ENCODE measurements at places on chromosomes 5 and 9. TPM values are rescaled to one million over a fixed set of nuclear protein-coding genes. Genes with fewer than 3 reads are reported as not detected.

DNA sequence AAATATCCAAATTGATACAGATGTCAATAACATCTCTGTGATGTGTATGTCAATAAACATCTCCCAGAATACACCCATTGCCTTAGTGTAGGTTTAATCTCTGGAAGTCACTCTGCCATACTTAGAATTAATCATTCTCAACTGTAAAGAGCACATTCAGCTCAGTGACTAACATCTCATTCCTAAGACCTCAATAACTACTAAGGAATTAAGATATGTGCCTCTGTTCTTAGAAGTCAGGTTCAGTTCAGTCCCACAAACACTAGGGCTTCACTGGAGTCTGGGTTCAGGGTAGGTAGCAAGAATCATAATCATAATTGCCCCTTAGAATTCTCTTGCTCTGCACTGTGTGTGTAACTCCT, 31.7 kb downstream of the UGCG start:
- no peak for DNase-seq

- no peak for DNase-seq
These were observed 101.4 kb downstream of the GALNT10 start for GRCh38 chr5:154291917-154292316.

DNA sequence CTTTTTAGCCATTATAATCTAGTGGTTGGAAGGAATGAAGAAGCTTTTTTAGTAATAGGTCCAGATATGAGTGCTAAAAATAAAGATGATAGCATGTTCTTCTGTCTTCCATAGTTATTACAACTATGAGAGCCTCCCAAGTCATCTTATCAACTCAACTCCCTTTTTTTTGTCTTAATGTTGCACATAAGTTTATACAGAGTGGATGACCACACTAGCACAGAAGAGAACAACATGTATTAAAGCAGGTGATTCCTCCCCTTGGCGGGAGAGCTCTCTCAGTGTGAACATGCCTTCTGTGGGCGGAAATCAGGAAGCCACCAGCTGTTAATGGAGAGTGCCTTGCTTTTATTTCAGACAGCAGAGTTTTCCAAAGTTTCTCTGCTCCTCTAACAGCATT, 40.1 kb upstream of the STX17 start:
- no peak for DNase-seq

- no peak for DNase-seq
These were observed 79.6 kb downstream of the CYFIP2 start for GRCh38 chr5:157345485-157345884.

- DNase-seq: no peak
These were observed 11.8 kb upstream of the TMC1 start for GRCh38 chr9:72509635-72510034.

GRCh38 chr9:102038006-102038405, 299.6 kb upstream of the GRIN3A start:
- DNase-seq: no peak

GRCh38 chr5:157756122-157756521, 12.6 kb downstream of the LSM11 start:
- DNase-seq: no peak

- no peak for DNase-seq
These were observed 77.4 kb upstream of the ALDH1B1 start for GRCh38 chr9:38315085-38315595.

The OTP gene
- not detected for total RNA-seq

The IL33 gene
- total RNA-seq: not detected

GRCh38 chr5:82396871-82397514, 118.8 kb upstream of the RPS23 start:
- no peak for DNase-seq

DNA sequence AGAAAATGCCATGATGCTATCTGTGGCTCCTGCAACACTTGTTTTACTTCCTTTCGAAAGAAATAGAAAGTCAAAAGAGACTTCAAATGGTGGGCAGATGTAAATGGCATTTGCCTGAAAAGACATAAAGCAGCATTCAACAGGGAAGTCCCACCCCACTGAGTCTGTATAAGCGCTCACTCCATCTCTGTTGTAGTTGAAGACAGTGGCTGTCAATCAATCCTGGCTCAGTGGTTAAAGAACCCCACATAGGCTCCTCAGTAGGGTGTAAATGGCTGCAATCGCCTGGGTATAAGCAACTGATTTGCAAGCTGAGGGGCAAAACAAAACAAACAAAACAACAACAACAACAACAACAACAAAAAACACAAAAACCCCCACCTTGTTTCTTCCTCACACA, 158.7 kb downstream of the EFNA5 start:
- no peak for DNase-seq

DNA sequence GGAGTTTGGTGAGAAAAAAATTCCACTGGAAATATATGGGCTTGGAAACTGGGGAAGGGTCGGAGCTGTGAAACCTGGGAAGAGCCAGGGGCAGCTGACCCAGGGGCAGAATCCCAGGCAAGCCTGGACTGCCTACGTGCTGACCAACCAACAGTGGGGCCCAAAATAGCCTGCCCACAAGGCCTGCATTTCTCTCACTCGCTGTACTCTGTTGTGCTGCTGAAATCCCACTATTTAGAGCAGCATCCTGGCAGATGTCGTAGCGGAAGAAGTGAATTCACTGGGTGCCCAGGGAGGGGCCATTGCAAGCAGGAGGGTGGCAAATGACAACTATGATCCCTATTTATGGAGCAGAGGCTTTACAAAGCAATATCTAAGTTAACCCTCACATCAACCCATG, 9.5 kb downstream of the GDNF start:
- DNase-seq: no peak

The ITK gene
- total RNA-seq: 0.86 TPM

The UBE2R2 gene
- 28.9 TPM for total RNA-seq

GRCh38 chr5:157546456-157547100, 29.0 kb downstream of the ADAM19 start:
- no peak for DNase-seq

GRCh38 chr5:90224342-90224741, 185.2 kb downstream of the CETN3 start:
- no peak for DNase-seq

The CENPH gene
- 13.5 TPM for total RNA-seq

DNA sequence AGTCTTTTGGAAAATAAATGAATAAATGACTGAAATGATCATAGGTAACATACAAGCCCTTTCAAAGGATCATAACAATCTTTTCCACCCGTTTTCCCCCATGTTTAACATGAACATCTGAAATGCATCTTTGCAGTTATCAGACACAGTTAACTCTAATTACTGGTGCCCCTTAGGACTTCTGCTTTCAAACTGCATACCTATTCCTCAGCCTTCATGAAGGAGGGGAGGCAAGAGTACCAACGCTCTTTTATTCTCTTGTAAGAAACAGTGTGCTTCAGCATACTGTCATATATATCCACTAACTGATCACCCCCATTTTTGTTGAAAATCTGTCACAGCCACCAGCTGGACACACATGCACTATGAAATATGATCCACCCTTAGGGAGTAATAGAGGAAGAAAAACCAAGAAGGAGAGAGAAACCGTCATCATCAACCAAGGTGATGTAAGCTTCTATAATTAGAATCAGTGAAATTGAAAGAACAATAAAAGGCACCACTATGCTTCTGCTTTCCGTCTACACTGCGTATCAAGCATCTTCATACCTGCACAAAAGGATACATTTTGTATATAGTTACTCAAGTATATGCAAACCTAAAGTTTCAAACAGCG, 98.7 kb downstream of the RAPGEF6 start:
- DNase-seq: no peak

GRCh38 chr9:130938652-130939404, at the start of gene FIBCD1:
Gene FIBCD1, minus strand, starts transcription at chr9:130939247. Its CDS starts 640 bp downstream, at chr9:130938607.
- peak; percentile 41 for DNase-seq

GRCh38 chr5:88732181-88732633, 150.8 kb downstream of the MEF2C start:
- no peak for DNase-seq

- DNase-seq: no peak
These were observed 25.6 kb downstream of the CEP78 start for GRCh38 chr9:78261403-78262001.

The C5orf52 gene
- total RNA-seq: not detected

GRCh38 chr9:96100385-96101300, 201.3 kb downstream of the HSD17B3 start:
- no peak for DNase-seq

GRCh38 chr5:137335493-137335892, 163.6 kb downstream of the SPOCK1 start:
- no peak for DNase-seq

DNA sequence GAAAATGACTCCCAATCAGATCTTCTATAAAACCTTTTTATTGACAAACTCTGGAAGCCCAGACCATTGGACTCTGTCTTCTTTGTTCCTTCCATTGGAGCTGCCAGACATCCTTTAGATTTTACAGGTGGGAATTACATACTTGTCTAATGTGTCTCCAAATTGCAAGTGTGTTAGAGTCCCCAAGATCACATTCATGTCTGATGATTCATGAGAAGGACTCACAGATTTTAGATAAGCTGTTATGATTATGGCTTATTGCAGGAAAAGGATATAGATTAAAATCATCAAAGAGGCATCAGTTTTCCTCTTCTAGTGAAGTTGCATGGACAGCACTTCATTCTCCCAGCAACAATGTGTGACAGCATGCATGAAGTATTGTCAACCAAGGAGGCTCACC, 70.4 kb downstream of the MUSK start:
- DNase-seq: no peak

DNA sequence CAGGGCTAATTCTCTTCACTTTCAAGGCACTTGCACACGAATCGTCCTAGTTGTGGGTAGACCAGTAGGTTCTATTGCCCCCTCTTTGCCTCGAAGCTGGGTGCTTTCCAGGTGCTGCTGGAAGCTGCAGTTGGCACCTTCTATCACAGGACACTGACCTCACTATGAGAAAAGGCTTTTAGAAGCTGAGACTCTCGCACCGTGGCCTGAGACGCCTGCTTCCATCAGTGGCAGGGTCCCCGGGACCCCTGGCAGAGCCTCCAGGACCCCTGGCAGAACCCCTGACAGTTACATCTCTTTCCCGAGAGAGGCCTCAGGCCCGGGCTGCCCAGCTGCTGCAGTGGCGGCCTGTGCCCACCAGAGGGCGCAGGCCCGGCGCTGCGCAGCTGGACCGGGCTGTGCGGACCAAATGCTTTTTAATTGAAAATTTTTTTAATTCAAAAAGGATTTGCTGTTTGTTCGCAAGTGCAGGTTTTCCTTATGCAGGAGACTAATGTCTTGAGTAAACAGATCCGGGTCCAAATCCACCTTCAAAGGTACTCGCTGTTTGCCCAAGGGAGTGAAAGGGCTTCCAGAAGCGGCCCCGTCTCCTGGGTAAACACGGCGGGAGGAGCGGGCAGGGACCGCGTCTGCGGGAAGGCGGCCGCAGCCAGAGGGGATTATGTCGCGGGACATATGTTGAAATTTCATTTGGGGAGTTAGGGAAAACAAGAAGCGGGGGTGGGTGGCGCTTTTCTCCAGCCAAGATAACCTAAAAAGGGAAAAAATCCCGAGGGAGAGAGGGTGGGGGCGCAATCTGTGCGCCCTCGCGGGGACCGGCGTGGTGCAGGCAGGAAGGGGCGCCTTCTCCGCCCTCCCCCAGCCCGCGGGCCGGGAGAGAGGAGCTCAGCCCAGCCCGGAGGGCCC, 114.5 kb upstream of the LMX1B start:
- DNase-seq: peak; percentile 64

The ZNF883 gene
- total RNA-seq: 0.33 TPM

DNA sequence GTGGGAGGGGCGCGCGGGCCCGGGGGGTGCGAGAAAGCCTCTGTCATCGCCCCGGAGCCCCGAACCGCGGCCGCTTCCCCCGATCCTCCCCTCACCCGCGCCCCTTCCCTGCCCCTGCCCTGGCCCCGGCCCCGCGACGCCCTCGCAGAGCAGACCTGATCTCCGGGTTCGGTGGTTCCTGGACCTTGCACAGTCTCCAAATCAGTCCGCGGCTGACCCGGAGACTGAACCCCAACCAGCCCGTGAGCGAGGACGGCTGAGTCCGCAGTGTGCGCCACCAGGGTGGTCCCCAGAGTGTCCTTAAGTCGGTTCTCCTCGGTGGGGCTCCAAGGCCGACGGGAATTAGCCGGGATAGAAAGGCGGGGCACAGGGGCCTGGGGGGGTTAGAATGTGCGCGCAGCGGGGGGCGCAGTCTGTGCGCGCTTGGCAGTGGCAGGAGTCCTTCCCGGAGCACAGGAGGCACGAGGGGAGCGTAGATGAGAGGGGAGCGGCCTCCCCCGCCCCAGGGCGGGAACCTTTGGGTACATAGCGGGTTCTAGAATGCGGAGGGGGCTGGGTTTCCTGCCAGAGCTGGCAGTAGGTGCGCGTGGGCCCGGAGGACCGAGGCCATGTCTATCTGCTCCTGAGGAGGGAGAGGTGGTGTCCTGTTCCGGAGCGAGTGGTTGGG, 779 bp downstream of the PKN3 start:
- DNase-seq: peak; percentile 41

GRCh38 chr5:143796753-143797152, 15.2 kb upstream of the HMHB1 start:
- no peak for DNase-seq

- DNase-seq: no peak
These were observed 41.8 kb upstream of the S1PR3 start for GRCh38 chr9:88949425-88949824.

DNA sequence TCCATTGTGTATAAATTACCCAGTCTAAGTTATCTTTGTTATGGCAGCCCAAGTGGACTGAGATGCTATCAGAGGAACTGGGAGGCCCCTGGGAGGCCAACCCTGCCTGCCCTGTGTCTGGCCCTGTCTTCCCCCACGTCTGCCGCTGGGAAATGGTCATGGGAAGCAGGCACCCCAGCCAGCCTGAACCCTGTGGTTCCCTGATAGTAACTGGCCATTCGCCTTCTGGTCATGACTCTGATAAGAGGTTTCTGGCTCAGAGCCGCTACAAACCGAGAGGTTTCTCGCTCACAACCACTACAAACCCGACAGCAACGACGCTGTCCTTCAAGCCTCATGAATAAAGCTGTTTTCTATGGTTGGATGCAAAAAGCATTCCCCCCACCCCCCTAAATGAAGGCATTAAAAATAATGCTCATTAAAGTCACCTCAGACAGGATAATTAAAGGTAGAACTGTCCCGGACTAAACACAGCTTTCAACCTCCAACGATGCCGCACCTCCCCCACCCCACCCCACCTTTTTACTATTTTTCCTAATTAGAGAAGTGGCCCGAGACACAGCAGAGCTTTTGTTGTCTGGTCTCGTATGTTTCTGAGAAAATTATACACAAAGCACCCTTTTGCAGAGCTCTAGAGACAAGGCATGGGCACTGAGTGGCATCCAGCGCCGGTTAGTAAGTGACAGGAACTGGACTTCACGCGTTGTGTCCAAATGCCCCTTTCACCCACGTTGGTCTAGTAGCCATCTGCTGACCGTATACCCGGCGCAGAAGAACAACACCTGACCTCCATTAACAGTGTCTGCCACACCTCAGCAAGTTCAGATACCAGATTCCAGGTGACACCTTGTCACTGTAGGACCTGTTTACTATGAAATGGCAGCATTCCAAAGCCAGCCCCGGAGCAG, 140.8 kb downstream of the COL23A1 start:
- DNase-seq: no peak

DNA sequence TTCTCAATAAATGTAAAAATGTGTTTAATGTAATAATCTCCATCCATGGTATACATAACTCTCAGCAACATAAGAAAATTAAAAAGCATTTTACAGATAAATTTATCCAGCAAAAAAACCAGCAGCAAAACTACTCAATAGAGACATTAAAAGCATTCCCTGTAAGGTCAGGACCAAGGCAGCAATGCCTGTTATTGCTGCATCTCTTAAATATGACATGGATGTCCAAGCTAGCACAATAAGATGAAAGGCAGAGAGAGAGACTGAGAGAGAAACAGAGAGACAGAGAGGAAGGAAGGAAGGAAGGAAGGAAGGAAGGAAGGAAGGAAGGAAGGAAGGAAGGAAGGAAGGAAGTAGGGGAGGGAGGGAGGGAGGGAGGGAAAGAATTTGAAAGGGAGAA, 289.0 kb upstream of the PAPPA start:
- no peak for DNase-seq

Data from activated B cell treated with CpG ODN at 0.5 μM for 24 hours (primary cell).